Fibroblast of pulmonary artery (primary cell): ENCODE measurements at places on chromosomes 1 and 21.

DNA sequence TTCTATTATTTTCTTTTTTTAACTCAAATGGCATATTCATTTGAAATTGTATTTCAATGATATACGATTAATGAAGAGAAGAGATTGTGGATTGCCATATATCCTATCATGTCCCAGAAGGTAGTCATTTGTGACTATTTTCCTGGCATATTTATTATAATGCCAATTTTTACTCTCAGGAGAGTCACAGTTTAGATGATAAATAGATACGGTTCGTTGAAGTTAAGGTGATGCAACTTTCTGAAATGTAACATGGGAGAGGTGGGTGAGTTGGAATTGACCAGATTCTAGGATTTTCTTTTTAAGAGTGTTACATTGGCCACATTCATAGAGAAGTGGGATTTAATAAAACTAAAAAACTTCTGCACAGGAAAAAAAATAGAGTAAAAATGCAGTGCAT, 1138.5 kb downstream of the NCAM2 start:
- no peak for DNase-seq

GRCh38 chr1:31574749-31575368, 1.5 kb upstream of the TINAGL1 start:
- DNase-seq: no peak

- DNase-seq: no peak
These were observed 4.7 kb downstream of the SPEN start for GRCh38 chr1:15852036-15852827.

DNA sequence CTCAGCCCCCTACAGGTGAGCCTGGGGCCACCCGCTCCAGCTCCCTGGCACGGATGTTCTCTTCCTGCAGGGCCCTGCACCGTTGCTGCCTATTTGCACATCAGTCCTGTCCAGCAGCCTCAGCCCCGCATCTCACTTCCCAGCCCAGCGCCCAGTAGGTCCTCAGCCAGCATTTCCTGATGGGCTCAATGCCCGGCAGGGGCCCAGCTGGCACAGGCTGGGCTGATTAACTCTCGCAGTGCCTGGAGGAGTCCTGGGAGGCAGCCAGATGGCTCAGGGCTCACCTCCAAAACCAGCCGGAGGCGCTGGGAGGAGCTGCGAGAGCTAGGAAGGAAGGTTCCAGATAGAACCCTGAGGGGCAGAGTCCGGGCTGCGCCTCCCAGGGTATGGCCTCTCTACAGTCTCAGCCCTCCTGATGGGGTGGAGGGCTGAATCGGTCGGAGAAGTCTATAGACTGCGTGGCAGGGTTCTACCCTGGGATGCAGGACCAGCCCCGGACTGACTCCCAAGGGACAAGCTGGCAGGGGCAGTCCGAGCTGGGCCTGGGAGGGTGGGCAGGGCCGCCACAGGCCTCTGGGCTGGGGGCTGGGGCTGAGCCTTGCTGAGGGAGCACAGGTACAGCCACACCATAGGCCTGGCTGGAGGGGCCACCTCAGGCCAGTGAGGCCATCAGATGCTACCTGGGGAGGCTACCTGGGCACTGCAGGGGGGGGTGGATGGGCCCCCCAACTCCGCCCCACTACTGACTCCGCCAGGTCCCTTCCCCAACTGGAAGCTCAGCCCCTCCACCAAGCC, 19.2 kb upstream of the CLSTN1 start:
- DNase-seq: peak; percentile 39

DNA sequence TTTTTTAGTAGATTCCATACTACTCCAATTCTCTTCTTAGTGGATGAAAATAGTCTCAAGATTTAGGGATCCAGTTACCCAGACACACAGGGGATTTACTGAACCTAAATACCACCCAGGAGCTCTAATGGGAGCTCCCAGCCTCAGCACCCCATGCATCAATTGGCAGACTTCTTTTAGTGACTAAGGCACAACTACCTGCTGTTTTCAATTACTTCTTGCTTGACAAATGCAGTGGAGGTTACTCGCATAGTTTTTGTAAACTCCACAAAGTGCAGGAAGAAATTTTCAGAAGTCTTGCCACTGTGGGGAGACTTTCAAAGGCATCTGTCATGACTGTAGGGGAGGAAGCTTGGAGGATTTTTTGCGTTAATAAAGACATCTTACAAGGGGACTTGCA, 35.5 kb upstream of the MAP10 start:
- DNase-seq: no peak

DNA sequence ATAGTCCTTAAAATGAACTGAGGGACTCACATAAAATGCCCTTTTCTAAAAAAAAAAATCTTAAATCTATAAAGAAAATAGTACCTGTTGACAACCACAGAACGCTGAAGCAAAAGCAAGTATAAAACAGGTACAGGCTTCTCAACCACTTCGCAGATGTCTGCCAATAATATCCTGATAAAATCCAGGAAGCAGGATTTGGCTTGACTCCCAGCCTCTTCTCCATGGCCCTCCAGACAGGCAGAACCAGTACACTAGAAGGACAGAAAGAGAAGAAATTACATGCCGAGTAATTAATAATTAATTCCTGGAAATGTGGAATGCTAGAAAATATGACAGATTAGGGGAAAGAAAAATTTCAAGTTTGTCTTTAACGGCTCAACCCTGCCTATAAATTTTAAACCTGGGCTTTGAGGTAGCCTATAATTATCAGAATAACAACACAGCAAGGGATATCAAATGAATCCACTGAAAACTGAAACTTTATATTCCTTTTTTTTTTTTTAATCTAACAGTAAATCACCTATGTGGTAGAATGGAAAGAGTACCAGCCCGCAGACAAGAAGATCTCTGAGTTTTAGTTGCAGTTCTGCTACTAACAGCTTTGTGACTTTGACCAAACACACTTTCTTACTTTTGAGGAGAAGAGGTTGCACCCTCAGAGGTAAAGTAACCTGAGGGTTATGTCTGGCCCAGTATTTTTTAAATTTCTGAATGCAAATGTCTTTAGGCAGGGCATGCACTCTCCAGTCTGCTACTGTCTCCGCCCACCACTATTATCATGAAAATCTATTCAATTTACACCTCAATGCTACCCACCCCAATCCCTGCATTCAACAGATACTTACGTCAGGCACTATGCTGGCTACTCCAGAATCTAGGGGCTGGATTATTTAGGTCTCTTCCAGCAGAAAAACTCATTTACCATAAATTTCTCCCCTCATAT, 2.7 kb downstream of the KIAA0319L start:
- no peak for DNase-seq

- no peak for DNase-seq
These were observed 22.4 kb downstream of the VTCN1 start for GRCh38 chr1:117188170-117188815.

DNA sequence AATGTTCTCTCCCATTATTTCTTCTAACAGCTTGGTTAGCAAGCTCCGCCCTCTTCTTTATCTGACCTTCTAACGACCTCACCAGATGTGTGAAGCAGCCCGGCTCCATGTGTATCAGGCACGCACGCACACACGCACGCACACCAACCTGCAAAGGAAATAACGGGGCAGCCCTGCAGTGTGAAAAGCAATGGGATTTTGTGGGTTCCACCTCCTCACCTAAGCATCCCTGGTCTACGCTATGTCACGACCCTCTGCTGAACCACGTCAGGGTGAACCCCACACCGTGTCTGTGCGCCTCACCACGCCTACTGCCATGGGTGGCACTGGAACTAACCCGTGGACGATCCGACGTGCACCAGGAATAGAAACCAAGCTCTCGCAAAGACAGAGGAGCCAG, 10.4 kb downstream of the SSU72 start:
- no peak for DNase-seq
